Midbrain (tissue), 1 donor: ENCODE measurements at places on chromosomes 1 and 21.

DNA sequence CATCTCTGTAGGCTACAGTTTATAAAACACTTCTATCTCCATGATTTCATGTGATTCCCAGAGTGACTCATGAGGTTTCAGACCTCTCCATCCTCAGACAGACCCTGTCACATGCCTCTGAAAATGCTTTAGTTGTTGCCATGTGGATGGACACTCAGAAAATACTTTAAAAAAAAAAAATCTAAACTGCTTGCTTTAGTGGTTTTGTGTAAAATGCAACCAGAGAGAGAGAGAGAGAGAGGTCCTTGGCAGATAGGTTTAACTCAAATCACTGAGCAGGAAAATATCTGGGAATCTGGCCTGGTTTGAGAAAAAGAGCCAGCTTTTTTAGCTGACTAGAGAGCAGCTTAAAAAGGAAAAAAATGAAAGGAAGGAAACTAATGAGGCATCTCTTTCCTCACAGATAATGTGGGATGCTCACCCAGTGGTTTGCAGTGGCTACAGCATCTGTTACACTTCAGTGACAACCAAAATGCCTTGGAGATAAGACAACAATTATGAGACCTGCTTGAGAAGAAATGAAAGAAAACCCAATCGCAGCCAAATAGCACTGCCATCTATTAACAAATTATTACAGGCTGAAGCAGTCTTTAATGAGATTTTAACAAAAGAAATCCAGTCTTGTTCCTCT lies 54.6 kb upstream of the SYT14 start:
- peak; percentile 24 for DNase-seq

DNA sequence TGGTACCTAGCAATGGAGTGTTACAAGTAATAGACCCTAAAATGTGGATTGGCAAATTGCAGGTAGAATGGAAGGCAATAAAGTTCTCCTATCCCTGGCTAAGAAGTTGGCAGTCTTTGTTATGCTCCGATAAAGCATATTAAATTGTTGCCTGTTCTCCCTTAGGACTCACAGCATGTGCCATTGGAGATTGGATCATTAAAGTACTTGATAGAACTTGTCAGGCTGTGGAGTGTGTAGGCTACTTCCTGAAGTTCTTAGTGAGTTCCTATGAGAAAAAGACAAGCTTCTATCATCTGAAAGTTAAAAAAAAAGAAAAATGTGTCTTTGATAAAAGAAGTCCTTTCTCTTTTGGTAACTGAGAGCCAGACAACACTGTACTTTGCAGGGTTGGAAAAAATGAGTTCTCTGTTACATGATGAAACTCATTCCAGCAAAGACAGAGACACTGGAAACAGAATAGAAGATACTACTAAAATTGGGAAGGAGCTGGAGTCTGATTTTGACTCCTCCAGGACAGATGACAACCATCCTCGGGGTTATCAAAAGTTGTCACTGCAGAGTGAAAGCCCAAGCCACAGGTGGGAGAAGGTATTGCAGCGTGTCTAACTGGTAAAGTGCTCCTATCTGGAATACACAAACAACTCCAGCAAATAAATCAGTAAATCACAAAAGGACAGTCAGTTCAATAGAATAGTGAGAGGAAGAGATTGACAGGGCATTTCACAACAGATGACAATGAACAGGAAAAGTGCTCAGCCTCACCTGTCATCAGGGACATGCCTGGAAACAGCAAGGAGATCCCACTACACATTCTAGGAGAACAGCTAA lies 87.5 kb upstream of the WDR26 start:
- DNase-seq, result no peak

- no peak for DNase-seq
Observed at GRCh38 chr1:174191349-174191862, 32.1 kb downstream of the RABGAP1L start.

DNA sequence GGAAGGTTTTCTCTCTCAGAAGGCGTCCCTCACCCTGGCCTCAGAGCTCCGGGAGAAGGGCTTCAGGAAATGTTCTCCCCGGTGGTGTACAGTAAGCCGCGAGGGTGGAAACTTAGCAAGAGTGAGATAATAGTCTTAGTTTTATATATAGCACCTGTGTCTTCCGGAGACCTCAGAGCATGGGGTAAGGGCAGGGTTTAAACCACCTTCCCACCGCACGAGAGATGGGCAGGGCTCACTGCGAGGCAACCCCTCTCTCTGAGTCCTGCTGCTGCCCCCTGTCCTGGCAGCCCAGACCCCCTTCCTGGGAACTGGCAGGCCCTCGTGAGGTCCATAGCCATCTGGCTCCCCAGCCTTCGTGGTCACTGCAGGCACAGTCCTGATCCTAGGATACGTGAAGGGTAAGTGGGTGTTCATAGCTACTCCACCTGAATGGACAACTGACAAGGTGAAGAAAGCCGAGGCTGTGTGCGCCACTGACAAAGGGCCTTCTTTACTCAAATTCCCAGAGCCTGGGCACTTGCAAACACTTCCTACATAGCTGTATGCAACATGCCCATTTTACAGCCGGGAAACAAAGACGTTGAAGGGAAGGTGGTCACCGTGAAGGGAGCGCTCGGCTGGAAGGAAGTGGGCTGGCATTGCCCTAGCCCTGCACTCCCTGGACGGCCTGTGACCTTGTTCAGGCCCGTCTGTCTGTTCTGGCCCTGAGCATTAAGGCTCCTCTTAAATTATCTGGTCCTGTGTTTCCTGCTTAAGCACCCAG lies 26.9 kb downstream of the ITPKB start:
- DNase-seq, result no peak

DNA sequence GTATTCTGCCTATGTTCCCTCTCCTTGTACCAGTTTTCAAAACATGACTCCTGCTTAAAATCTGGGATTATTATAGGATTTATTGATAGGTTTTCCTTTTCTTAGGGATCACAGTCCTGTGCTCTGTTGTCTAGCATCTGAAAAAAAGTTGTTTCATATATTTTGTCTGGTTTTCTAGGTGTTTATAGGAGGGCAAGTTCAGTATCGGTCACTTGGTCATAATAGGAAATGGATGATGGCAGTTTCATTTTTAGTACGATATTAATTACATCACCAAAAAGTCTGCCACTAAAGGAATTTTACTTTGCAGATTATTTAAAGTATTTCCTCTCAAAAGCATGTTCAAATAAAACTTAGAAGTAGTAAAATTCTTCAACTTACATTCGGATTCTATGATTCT lies 94.4 kb downstream of the RASAL2 start:
- no peak for DNase-seq

GRCh38 chr1:234197839-234198238 lies 175.4 kb upstream of the COA6 start:
- DNase-seq, result no peak

DNA sequence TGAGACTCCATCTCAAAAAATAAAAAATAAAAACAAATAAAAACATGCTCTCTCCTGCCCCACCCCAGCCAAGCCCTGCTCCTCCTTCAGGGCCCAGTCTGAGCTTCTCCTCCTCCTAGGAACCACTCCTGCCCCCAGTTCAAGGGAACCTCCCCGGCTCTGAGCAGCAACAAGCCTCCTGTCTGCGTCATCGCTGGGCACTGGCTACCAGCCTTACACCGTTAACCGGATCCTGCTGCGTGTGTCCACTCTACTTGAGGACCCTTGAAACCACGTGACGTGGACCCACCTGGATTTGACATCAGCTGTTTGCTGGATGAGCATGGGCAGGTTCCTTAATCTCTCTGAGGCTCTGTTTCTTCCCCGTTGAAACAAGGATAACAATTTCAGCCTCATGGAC lies 1.6 kb upstream of the TAS1R2 start:
- no peak for DNase-seq
